ENCODE measurements at places on chromosomes 12 and 14.

GRCh38 chr12:96520767-96521166 is 31.4 kb downstream of the CFAP54 start:
- DNase-seq = no peak

GRCh38 chr12:90589956-90590355 is 365.0 kb downstream of the CCER1 start:
- DNase-seq = no peak

GRCh38 chr14:73047808-73048207 is 10.5 kb upstream of the RBM25 start:
- no peak for DNase-seq

- no peak for DNase-seq
Observed at GRCh38 chr14:65366802-65367565, 45.5 kb upstream of the FUT8 start.

DNA sequence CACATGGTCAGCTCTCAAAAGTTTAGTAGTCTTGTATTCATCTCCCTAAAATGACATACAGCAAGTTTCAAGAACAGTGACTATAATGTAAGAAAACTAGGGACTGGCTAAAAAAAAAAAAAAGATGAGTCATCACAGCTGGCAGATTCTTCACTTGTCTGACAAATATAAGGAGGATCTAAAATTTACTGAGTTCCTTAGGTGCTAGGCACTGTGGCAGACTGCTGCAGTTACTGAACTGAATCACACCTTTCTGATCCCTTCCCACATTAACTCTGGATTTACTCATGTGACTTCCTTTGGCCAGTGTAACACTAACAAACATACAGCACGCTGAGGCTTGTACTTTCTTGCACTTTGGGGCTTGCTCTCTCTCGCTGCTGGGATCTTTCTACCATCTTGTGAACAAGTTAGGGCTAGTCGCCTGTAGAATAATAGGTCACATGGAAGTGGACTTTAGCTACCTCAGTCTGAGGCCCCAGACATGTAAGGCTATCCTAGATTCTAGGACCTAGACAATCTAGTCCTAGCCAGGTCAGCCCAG is 32.1 kb downstream of the BAZ1A start:
- DNase-seq = no peak

GRCh38 chr14:36493761-36494160 is 26.3 kb downstream of the NKX2-1 start:
- DNase-seq = no peak

- no peak for DNase-seq
Observed at GRCh38 chr14:28678887-28679286, 87.7 kb upstream of the FOXG1 start.

DNA sequence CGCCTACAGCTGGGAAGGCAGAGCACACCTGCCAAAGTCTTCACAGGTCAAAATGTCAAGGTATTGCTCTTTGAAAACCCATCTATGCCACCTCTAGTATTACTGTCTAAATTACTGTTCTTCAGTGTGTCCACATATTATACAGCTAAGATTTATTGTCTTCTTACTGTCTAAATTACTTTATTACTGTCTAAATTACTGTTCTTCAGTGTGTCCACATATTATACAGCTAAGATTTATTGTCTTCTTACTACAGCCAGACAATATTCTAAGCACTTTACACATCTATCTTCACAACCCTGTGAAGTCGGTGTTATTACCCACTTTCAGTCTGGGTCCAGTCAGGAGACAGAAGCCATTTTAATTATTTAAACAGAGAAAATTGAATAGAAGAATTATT is 173.9 kb downstream of the MYRFL start:
- DNase-seq = no peak

- no peak for DNase-seq
Observed at GRCh38 chr12:119479121-119479561, 114.4 kb upstream of the TMEM233 start.

DNA sequence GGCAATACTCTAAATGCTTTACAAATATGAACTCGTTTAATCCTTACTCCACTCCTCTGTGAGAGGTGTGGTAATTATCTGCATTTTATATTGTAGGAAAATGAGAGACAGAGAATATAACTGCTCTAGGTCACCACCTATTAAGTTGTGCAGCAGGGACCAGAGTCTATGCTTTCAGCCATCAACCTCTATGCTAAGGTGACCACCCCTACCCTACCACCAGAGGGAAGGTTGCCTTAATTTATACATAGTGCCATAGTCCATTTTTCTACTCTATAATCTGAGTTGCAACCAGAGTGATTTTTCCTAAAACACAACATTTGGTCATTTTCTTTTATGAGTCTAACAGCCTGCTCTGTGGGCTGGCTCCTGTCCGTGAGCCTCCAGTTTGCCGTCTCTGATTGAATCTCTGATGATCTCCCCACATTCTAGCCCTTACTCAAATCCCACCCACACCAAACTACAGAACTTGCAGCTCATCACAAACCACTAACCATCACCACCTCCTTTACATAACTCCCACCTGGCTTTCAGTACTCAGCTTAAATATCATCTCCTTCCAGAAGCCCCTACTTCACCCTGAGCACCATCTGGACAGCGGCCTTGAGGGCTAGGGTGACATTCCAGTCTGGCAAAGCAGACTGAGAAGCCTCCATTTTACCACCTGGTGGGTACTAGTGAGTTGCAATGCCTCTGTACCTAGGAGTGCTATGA is 126.6 kb downstream of the PPM1H start:
- no peak for DNase-seq

- DNase-seq = no peak
Observed at GRCh38 chr12:87667378-87667777, 361.8 kb downstream of the C12orf50 start.

DNA sequence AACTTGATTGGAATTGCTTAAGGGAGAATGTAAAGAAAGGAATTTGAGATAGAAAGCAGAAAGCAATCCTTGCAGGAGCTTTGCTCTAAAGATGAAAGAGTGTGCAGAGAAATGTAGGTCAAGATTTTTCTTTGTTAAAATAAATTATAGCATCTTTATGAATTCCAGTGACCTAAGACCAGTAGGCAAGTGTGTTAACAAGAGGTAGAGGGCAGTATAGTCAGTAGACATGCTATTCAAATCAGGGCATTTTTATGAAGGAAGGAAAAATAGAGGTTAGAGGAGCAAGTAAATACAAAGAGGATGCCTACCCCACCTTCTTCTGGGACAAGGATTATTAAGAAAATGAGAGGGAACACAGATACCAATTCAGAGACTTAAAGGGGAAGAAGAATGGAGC is 148.5 kb downstream of the PLCZ1 start:
- no peak for DNase-seq

DNA sequence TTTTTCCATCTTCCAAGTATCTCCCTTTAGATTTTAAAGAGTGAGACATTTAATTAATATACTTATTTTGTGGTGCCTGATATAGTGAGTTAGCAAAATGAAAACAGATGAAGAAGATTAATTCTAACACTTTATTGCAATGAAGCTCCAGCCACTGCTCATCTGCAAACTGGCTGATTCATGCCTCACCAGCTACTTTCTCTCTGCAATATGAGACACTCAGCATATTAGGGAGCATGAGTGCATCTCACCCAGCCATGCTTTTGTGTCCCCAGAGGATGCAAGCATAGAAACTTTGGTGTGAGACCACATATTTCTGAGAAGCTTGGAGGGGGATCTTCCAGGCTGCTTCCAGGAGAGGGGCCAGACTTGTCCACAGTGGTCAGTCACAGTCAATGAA is 148.6 kb downstream of the BMP4 start:
- DNase-seq = no peak

GRCh38 chr12:29614694-29615325 is 117.3 kb upstream of the OVCH1 start:
- DNase-seq = no peak

DNA sequence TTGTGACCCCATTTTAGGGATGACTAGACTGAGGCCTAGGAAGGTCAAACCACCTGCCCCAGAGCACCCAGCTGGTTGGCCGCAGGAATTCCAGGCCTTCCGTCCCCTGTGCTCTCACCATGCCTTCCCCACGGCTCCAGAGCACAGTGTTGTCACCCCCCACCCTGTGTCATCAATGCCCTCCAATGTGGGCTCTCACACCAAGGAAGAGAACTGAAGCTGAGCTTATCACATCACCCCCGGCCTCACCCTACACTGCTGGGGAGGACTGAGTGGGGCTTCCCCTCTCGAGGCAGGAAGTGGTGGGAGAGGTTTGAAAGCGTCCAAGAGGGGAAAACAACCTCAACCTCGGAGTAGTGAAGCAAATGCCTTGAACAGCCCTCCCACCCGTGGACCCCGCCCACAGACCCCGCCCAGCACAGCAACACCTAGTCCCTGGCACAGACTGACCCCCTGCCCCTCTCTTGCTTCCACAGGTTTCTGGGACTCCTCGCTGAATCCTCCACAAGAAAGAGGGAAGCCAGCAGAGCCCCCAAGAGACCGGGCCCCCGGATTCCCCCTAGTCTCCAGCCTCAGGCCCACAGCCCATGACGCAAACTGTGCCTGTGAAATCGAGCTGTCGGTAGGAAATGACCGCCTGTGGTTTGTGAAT is 97.2 kb downstream of the LGMN start:
- DNase-seq = peak; percentile 89

- no peak for DNase-seq
Observed at GRCh38 chr12:5898874-5899273, 46.2 kb downstream of the ANO2 start.

GRCh38 chr14:49703965-49704364 is 11.0 kb downstream of the KLHDC1 start:
- DNase-seq = no peak

DNA sequence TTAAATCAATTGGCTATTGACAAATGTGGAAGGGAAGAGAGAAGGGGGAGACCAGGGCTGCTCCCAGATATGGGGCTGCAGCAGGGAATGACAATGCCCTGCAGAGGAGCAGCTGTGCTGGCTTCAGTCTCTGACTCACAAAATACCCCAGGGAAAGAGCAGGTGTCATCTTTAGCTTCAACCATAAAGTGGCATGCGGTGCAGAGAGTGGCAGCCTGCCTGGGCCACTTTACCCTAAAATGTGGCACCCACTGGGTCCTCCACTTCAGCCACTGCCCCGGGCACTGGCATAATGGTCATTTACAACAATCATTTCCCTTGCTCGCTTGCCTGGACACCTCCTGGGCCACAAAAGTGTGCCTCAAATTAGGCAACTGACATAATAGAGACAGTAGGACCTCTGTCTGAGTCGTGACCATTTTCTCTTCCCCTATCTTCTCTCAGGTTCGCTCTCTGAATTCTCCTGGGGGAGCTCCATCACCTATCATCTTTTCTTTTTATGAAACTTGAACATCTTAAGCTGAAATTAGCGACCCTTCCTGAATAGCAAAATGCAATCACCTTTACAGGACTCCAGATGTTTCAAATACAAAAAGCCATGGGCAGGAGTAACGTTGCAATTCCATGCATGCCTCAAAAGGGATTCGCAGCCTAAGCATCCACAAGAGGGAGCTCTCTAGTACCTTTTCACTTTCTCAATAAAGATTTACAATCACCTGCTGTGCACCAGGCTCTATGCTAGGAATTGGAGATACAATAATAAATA is 179.9 kb upstream of the ATF7IP start:
- no peak for DNase-seq

- DNase-seq = no peak
Observed at GRCh38 chr14:104096751-104097700, 11.5 kb downstream of the ASPG start.

GRCh38 chr14:58828298-58828697 is 190.5 kb downstream of the DACT1 start:
- no peak for DNase-seq

- DNase-seq = no peak
Observed at GRCh38 chr12:132837693-132838409, 9.2 kb upstream of the GOLGA3 start.

GRCh38 chr12:64890873-64891468 is 66.5 kb downstream of the TBC1D30 start:
- DNase-seq = no peak

GRCh38 chr12:30395190-30395589 is 300.5 kb downstream of the IPO8 start:
- no peak for DNase-seq

- DNase-seq = no peak
Observed at GRCh38 chr12:54432815-54433164, 13.7 kb upstream of the ITGA5 start.

Measured in activated CD8-positive, alpha-beta memory T cell treated with anti-CD3 and anti-CD28 coated beads for 24 hours (primary cell).